Mesenteric fat pad (tissue), 1 donor: ENCODE measurements at places on chromosomes 16 and 17.

DNA sequence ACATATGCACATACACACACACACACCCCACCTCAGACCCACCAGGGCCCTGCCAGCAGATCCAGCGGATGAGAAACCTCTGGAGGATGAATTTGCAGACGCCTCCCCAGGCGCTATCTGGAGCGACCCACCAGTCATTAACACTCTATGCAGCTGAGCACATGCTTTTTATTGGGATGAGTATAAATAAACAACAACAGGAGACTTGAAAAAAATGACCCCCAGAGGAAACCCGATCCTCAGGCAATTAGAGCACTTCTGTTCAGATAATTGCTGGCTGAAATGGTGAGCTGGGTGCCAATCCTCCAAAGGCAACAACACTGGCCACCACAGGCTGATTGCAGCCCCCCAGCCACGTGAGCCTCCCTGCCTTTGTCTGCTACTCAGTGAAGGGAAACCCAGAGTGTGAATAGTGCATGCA lies 32.9 kb downstream of the DYNLRB2 start:
- DNase-seq = no peak

DNA sequence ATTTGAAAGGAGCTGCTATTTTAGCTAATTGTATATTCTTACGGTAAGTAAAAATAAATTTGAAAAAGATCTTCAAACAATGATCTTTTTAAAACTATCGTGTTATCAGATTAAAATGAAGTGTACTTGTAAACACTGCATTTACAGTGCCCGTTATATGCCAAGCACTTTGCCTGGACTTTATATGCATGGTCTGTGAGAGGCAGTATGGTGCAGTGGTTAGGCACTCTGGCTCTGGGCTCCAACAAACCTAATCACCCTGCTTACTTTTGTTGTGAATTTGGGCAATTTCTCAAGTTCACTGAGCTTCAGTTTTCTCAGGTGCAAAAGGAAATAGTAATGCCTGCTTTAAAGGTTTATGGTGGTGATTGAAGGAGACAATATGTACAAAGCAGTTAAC lies 1.4 kb downstream of the PMP22 start:
- DNase-seq = no peak

DNA sequence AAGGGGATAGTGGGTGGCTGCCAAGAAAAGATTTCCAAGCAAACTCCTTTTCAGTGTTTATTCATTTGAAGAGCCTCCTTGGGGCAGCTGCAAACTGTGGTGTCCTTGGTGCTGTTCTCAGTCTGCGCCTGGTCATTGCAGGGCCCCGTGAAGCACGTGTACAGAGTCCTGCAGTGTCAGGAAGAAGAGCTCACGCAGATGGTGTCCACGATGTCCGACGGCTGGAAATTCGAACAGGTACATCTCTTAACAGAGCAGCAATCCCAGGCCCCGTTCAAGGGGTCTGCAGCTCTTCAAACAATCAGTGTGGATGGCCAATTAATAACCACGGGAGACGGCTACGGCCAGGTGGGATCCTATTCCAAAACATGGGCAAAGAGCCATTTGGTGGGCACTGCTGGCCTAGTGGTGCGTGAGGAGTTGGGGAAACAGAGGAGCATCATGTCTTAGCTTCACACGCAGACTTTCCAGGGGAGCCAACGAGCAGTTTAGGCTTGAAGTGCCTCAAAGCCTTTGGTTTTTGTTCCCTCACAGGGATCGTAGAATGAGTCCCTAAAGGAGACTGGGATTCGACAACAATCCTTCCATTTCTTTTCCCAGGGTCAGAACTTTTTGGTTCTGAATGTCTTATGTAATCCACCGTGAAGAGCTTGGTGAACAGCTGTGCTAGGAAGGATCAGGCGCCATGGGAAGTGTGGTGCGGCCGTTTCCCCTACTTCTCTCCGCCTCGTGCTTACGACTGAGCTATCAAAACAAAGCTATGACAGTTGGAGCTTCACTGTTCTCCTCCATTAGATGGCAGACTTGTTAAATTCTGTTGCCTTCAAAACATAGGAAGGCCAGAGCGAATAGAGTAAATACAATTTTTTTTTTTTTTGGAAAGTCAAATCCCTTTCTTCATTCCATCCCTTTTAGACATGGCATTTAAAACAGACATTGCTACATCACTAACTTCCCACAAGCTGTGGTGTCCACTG lies 12.6 kb downstream of the KCTD2 start:
- DNase-seq = no peak

- DNase-seq = no peak
Measured at GRCh38 chr17:57983446-57983845, 4.6 kb downstream of the VEZF1 start.

GRCh38 chr16:55437625-55438024 lies 41.4 kb upstream of the MMP2 start:
- no peak for DNase-seq

DNA sequence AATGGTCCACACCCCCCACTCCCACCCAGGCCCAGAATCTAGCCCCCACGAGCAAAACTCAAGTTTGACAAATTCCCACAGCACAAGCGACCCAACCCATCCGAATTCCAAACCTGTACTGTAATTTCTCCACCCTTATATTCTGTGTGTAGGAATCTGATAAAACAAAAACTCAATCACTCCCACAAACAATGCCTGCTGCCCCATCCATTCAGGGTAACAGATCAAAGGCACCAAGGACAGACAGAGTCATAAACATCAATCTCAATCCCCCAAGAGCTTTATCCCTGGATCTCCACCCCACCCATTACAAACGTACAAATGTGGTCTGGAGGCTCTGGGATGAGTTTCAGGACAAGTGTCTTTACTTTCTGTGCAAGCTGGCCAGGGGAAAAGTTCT lies 157.8 kb downstream of the AXIN2 start:
- DNase-seq = no peak

DNA sequence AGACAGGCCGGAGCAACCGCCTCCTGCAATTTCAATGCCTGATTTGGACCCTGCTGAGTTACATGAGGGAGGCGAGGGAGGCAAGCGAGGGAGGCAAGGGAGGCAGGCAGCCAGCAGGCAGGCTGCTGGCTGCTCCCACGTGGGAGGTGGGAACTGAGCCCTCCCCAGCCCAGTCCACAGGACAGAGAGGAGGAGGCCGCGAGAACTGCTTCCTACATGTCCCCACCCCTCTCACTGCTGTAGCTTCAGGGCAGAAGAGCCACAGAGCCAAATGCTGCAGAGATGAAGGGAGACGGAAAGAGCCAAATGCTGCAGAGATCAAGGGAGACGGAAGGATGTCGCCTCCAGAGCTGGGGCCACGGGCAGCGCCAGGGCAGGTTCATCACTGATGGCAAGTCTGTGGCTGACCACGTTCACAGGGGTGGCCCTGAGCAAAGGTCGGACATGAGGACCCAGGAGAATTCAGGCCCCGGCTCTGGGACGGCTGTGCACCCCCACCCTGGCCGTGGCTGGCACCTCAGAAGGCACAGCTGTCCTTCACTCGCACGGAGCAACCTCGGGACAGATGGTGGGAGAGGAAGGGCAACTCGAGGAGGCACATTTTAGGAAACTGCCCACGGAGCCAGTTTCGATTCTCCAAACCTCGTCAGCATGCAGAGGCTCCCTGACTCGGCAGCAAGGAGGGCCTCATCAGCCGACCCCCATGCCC lies 21.5 kb downstream of the RPH3AL start:
- no peak for DNase-seq

DNA sequence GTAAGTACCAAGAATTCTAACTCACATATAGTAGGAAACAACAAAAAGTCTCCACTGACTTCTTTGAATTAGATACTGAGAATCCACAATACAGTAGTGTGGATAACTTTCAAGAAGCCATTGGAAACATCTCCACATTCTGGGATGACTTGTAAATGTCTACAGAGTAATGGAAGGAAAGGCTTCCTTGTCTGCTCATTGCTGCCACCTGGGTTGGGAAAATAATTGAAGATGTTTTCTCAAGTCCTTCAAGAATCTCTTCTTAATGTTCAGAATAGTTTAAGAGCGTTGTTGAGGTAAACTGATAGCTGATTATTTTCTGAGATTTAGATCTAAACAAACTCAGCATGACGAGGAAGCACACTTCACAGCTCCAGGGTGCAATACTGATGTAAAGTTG lies 14.0 kb downstream of the CPSF4L start:
- DNase-seq = no peak

DNA sequence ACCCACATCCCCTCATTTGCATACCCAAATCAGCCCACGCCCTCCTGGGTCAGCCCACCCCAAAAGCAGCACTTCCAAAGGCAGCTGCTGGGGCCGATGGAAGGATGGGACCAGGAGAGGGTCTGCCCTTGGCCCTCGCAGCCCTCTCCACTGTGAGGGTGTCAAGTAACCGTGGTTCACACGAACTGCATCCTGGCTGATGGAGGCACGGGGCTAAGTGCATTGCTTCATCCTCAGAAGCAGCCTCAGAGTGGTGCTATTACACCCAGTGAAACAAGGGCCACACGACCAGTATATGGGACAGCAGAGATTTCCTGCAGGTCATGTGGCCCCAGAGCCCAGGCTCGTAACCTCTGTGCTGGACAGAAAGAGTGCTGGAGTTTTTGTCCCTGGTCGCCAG lies 13.2 kb upstream of the ATP2A3 start:
- no peak for DNase-seq

- DNase-seq = no peak
Measured at GRCh38 chr16:6751191-6751590, 581.5 kb upstream of the RBFOX1 start.

DNA sequence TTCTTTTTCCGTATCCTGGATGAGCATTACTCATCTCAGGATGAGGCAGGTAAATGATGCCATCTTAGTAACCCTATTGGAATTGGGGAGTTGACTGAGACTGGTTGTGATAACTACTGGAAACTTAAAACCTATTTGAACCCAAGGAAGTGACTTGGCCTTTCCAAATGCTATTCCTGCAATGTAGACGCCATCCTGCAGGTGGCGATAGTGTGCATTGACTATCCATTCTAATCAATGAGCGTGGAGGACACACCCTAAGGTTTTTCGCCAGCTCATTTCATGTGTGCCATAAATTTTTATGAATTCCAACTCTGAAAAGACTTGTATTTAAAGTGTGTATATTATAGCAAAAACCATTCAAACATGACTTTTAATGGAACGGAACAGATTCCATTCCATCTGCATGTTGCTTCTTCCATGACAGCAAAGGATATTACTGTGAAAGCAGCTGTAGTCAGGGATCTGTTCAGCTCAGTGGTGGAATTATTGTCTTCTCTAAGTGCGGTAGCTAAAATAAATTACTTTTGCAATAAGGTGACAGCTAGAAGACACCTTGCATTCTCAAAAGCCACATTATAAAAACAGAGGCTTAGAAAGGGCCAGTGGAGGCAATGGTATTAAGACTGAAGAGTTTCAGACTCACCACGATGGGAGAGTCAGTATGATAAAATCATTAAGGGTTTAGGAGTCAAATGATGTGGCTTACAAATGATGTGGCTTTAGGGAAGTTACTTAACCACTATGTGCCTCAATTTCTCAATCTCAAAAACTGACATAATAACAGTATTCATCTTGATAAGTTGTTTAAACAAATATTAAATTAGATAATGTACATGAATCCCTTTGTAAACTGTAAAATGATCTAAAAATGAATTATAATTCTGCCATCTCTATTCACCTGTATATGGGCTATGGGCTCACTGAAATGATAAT lies 55.5 kb downstream of the SYT17 start:
- no peak for DNase-seq

DNA sequence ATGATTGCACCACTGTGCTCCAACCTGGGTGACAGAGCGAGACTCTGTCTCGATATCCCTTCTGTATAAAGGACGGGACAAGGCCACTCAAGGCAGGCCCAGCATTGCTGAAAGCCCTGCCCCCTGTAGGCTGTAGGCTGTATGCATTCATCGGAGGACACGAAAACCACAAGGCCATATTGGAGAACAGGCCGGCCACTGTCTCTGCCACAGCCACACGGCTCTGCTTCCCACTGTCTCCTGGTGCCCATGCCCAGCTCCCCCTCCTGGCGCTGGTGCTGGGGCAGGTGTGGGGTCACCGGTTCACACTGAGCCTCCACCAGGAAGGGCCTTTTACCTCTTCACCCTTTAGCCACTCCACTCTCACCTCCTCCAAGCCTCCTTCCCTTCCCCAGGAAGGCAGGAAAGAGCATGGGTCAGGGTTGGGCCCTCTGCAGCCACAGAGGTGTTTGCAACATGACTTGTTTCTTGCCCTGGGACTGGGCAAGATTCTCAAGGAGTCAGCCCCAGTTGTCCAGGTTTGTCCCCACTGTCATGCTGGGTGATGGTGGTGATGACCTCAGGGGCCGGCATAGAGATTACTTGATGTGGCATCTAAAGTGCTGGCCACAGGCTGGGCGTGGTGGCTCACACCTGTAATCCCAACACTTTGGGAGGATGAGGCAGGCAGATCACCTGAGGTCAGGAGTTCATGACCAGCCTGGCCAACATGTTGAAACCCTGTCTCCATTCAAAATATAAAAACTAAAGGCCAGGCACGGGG lies 5.3 kb upstream of the NTN3 start:
- DNase-seq = no peak

DNA sequence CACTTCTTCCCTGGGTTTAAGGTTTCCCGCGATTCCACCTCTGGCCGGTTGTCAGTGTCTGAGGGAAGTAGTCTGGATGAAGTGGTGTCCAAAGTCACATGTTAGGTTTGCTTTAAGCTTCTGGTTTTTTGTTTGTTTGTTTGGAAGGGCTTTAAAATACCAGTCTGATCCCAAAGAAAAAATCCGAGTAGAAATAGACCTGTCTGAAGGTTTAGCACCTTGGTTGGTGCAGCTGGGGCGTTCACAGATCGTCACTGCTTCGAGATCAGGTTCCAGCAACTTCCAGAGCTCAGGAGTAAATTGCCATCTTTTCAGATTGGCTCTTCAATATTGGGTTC lies 567 bp downstream of the TMEM97 start:
- no peak for DNase-seq
